ENCODE measurements at places on chromosomes 3 and 15. TPM values are rescaled to one million over a fixed set of nuclear protein-coding genes. Genes with fewer than 3 reads are reported as not detected.
A peak's percentile ranks its signal among the peaks of the same experiment; 100 is the strongest.

Gene FBXO40
- not detected for total RNA-seq

- H3K4me1 ChIP-seq = peaks cover 12% of the 10 kb centered on the region
- no peak overlapping the region for H3K4me3 ChIP-seq
- H3K27me3 ChIP-seq = no peaks in the 10 kb centered on the region
These were observed 21.1 kb downstream of the UPK1B start for GRCh38 chr3:119194237-119195150.

DNA sequence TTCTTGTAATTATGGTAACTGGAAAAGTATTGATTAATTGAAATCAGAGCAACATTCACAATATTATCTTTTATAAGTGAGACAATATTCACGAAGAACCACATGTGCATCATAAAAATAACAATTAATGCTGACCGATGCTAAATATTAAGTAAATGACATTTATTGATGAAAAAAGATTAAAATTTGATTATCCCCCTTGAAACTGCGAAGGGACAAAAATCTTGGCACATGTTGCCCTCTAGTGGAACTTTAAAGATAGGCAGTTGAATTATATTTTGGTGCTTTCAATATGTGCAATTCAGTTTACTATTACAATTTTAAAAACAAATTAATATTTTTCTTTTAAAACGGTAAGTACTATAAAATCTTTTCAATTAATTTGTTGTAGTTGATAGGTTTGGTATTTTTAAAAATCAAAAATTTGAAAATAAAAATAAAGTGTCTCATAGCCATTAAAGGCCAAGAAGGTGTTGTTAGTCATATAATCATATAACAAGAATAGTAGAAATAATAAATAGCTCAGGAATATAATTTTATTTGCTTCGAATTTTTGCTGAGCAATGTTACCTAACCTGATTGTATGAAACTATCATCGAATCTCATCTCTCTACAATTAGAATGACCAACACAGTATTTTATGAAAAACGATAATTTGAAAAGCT lies 270.2 kb downstream of the ROBO1 start:
- H3K27ac ChIP-seq = no peak overlapping the region
- H3K4me1 ChIP-seq = no peaks in the 10 kb centered on the region
- H3K27me3 ChIP-seq = no peaks in the 10 kb centered on the region
- DNase-seq = peak; percentile 11
- H3K4me3 ChIP-seq = no peak overlapping the region
- no peaks in the 10 kb centered on the region for H3K36me3 ChIP-seq

- no peaks in the 10 kb centered on the region for H3K27me3 ChIP-seq
- no peaks in the 10 kb centered on the region for H3K36me3 ChIP-seq
- no peak overlapping the region for H3K4me3 ChIP-seq
- H3K4me1 ChIP-seq = no peaks in the 10 kb centered on the region
- no peak for DNase-seq
These were observed 296.1 kb downstream of the VPS13C start for GRCh38 chr15:61764141-61764540.

DNA sequence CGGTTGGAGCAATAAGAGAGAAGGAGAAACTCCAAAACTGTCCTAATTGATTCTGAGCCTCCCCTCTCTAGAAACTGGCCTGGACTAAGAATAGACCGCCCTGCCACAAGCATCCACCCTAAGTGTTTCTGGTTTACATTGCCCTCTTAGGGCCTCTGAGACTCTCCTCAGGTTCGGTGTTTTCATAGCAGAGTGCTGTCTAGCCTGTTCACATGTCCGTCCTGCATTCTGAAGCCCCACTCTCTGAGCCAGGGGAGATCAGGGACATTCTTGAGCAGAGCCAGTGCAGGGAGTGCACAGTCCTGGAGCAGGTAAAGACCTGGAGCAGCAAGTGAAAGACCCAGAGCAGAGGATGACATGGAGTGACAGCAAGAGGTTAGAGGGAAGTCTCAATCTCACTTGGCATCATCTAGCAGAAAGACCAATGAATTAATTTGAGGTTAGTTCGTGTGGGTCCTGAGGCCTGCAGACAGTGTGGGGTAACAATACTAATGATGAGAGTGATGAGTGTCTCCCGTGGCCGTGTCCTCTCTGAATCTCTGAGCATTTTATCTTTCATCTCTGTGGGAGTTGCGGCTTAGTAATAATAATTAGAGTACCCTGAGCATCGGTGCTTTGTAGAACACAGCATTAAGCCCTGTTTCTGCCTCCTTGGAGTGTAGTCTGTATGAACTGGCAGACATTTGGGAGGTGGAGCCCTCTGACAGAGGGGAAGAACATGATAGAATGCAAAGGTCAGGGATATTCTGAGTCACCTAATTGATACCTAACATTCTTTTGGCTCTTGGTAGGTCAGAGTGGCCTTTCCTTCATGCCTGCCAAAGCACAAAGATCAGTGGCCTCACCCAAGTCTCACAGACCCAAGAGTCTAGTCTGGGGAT lies 24.6 kb downstream of the MAPKBP1 start:
- no peaks in the 10 kb centered on the region for H3K27me3 ChIP-seq
- H3K27ac ChIP-seq = no peak overlapping the region
- H3K36me3 ChIP-seq = peaks cover 10% of the 10 kb centered on the region
- H3K4me3 ChIP-seq = no peak overlapping the region

DNA sequence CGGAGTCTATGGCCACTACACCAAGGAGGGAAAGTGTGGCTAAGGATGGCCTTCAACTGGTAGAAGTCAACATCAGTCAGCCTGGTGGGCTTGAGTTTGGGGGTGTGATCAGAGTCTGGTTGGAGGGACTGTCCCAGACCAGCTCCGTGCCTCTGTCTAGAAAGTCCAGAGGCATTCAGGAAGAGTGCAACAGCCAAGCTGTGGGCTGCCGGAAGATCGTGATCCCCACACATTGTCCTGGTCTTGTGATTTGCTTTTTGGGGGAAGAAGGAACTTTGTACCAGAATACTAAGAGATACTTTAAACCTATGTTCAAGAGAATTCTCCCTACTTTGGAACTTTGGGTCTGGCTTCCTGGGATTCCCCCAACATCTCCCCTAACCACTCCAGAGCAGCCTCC lies 47.8 kb upstream of the VPS8 start:
- no peak overlapping the region for H3K4me3 ChIP-seq
- H3K27me3 ChIP-seq = no peaks in the 10 kb centered on the region
- no peak for DNase-seq
- H3K4me1 ChIP-seq = peaks cover 39% of the 10 kb centered on the region
- H3K27ac ChIP-seq = no peak overlapping the region

DNA sequence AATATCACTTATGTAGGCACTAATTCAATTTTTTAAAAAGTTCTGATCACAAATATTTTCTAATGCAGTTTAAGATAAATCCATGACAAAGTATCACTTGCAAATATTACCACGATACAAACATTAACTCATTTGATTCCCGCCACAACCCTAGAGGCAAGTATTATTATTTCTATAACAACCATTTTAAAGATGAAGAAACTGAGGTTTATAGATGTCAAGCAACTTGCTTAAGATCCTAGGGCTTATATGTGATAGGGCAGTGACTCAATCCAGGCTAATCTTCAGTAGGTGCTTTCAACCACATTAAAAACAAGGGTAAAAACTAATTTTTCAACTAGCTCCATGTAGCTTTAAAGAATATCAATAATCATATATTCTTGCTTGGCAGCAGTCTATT lies 1.7 kb downstream of the DYNC1LI1 start:
- H3K27me3 ChIP-seq = no peaks in the 10 kb centered on the region
- H3K4me3 ChIP-seq = peak overlapping the region; percentile 90
- DNase-seq = no peak
- H3K36me3 ChIP-seq = peaks cover 6% of the 10 kb centered on the region

- peak; percentile 51 for DNase-seq
- no peak overlapping the region for H3K4me3 ChIP-seq
- H3K36me3 ChIP-seq = no peaks in the 10 kb centered on the region
- no peak overlapping the region for H3K27ac ChIP-seq
- no peaks in the 10 kb centered on the region for H3K27me3 ChIP-seq
These were observed 273.1 kb upstream of the TBL1XR1 start for GRCh38 chr3:177470197-177470941.

- H3K4me1 ChIP-seq = no peaks in the 10 kb centered on the region
- DNase-seq = no peak
- H3K27me3 ChIP-seq = peaks cover 18% of the 10 kb centered on the region
- no peaks in the 10 kb centered on the region for H3K36me3 ChIP-seq
- H3K27ac ChIP-seq = no peak overlapping the region
- no peak overlapping the region for H3K4me3 ChIP-seq
These were observed 685 bp downstream of the ADAMTSL3 start for GRCh38 chr15:83654379-83655236.
